ENCODE measurements at places on chromosomes 6 and 20.

DNA sequence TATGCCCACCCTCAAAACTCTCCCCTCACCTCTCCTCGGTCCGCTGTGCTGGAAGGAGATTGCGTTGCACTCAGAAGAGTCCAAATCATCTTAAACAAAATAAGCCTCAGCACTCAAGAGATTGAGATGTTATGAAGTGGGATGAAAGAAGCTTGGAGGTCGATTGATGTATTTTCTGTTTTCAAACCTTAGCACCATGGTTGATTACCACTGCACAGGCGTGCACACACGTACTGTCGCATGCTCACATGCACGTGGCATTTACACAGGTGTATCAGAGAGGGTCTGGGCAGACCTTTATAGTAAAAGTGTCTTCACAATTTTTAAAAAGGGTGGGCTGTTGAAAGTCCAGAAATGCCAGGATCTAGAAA is 612 bp upstream of the AGPAT4 start:
- DNase-seq: no peak

DNA sequence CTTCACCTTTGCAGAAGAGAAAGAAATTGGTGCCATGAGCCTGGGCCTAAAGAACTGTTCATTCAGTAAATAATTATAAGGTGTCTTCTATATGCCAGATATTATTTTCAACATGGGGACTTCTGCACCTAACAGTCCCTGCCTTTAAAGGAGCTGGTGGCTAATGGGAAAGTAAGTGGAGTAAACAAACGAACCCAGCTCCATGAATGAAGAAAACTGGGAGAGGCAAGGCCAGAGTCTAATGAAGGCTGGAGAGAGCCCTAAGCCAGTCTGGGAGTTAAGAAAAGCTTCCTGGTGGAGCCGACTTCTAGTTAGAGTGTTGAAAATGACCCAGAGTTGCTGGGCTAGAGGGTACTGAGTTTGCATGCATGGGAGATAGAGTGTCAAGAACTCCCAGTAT is 24.2 kb upstream of the EFHC1 start:
- no peak for DNase-seq

DNA sequence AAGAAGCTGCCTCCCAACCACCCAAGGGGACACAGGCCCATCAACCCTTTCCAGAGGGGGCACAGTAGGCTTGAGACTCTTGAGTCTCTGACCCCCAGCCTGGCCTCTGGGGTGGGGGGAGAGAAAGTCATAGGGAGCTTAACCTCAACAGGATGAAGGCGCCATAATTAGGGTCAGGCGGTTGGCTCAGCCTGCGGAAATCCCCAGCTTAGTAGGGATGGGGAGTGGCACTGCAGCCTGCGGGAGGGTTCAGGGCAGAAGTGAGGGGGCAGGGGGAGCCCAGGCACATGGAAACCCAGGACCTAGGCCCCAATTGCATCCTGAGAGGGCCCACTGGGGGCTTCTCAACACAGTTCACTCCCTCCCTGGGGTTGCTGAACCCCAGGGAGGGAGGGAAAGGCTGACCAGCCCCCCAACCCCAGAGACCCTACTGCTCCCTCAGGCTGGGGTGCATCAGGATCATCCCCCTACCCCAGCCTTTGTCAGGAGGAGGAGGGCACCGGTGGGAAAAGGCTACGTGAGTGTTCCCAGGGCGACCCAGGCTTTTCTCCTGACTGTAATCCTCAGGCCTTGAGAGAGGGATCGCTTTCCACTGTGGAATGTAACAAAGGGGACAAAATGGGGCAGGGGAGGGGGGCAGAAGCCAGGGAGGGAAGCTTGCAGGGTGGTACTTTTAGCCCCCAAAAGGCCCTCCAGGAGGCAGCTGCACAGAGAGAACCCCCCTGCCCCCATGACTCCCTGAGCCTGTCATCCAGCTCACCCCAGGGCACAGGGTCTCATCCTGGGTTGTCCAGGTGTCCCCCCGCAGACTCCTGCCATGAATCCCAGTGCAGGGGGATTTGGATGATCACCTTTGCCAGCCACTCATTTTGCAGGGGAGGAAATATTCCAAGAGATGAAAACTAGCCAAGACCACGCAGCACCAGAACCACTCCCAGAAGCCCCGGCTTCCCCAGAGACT is 46.4 kb downstream of the MRPL14 start:
- no peak for DNase-seq

GRCh38 chr6:44192428-44193041 is 24.2 kb upstream of the MYMX start:
- no peak for DNase-seq

DNA sequence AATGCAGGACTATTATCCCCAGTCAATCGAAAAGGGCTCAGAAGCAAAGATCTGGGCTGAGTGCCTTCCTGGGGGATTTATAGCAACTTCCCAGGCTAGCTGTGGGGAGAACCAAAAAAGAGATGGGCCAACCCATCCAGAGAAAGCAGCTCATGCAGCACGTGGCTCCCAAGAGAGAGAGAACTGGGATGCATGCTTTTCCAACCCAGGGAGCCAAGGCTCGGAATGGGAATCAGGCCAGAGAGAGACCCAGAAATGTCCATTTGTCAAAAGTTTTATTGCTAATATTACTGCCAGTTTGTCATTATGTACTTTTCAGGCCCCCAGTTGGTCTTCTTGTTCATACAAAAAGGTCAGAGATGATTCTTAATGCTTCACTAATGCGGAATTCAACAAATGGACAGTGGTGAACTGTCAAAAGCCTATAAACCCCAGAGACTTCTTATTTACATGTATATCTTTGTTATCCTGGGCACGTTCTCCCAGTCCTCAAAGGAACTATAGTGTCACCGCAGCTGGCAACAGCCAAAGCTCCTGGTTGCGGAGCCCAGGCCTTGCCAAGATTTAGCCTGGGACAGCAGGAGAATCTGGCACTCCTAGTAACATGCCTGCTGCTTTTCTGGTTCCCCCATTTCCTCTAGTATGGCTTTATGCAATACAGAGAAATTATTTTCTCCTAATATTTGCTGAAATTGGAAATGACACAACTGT is 139.1 kb upstream of the POU3F2 start:
- DNase-seq: no peak

GRCh38 chr6:167745670-167746389 is 80.9 kb upstream of the AFDN start:
- DNase-seq: no peak

GRCh38 chr6:160110586-160111123 is 11.0 kb upstream of the SLC22A1 start:
- DNase-seq: no peak

- DNase-seq: no peak
These were observed 116.3 kb upstream of the TCF21 start for GRCh38 chr6:133772567-133772966.

GRCh38 chr6:11197175-11197536 is 35.3 kb downstream of the NEDD9 start:
- no peak for DNase-seq

- DNase-seq: no peak
These were observed 405.3 kb downstream of the MAFB start for GRCh38 chr20:40283689-40284088.

DNA sequence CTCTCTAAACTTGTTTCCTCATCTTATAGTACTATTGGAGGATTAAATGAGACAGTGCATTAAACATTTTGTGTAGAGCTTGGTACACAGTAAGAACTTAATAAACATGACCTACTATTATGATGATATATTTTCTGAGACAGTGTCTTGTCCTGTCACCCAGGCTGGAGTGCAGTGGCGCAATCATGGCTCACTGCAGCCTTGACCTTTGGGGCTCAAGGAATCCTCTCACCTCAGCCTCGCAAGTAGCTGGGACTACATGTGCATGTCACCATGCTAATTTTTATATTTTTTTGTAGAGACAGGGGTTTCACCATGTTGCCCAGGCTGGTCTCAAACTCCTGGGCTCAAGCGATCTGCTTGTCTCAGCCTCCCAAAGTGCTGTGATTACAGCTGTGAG is 72.1 kb downstream of the LYRM4 start:
- DNase-seq: no peak

- no peak for DNase-seq
These were observed 227.6 kb downstream of the ANKRD60 start for GRCh38 chr20:58000861-58001260.

GRCh38 chr6:144123421-144123820 is 26.9 kb upstream of the STX11 start:
- no peak for DNase-seq

All from stimulated activated CD4-positive, alpha-beta T cell treated with anti-CD3 and anti-CD28 coated beads, TNF-alpha, amount 100 ng/mL, for 1 hour (primary cell).